Stimulated activated CD4-positive, alpha-beta T cell treated with anti-CD3 and anti-CD28 coated beads, TNF-alpha, amount 100 ng/mL, for 4 hours (primary cell): ENCODE measurements at places on chromosomes 12 and 14.

DNA sequence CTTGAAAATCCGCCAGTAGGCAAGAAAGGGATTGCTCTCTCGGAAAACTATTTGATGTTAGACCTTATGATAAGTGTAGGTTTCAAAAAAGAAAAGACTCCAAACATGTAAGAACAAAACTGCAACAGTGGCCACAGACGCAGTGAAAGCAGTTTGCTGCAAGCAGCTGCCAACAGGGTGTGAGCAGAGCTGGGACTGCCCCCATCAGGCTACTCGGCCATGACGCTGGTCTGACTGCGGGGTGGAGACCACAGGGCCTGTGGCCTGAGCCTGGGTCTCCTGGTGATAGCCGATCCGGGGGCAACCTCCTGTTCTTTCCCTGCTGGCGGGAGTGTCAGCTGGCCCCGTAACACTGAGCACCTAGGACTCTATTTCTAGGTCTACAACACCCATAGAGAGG lies 63.2 kb downstream of the AMN start:
- no peak for DNase-seq

- no peak for DNase-seq
Measured at GRCh38 chr12:109286652-109287051, 22.4 kb downstream of the FOXN4 start.

DNA sequence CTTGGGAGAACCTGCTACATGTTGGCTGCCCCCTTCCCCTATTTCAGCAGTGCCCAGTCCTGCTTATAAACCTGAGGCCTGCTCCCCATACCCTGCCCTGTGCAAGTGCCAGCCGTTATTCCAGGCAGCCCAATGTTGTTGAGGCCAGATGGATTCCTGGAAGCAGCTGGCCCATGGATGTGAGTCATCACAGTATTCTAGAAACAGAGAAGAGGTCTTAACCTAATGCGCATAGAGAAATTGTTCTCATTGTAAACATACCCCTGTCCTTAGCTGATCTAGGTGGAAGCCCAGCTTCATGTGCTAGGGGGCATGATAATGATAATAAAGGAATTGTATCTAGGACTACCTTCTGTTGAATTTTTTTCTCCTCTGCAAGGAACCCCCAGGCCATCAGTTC lies 69.7 kb downstream of the TSPAN11 start:
- no peak for DNase-seq

GRCh38 chr14:103485504-103485903 lies 37.1 kb downstream of the CKB start:
- DNase-seq, result no peak

GRCh38 chr14:81348061-81348460 lies 52.1 kb downstream of the STON2 start:
- DNase-seq, result no peak

DNA sequence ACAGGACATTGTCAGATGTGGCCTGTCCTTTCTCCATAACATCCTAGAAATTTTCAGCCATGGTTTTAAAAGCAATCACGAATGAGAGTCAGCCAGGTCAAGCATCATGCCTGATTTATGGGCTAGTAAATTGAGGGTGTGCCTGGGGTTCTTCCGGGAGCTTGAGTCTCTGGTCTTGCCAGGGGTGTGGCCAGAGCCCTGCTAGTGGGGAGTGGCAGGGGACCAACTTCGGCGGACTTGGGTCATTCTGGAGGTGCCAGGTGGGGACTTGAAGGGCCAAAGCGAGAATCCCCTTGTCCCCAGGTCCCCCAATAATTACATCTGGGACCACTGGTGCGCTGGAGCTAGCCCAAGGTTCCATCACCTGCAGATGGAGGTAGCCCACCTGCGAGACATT lies 5.7 kb downstream of the OTUB2 start:
- DNase-seq, result no peak

DNA sequence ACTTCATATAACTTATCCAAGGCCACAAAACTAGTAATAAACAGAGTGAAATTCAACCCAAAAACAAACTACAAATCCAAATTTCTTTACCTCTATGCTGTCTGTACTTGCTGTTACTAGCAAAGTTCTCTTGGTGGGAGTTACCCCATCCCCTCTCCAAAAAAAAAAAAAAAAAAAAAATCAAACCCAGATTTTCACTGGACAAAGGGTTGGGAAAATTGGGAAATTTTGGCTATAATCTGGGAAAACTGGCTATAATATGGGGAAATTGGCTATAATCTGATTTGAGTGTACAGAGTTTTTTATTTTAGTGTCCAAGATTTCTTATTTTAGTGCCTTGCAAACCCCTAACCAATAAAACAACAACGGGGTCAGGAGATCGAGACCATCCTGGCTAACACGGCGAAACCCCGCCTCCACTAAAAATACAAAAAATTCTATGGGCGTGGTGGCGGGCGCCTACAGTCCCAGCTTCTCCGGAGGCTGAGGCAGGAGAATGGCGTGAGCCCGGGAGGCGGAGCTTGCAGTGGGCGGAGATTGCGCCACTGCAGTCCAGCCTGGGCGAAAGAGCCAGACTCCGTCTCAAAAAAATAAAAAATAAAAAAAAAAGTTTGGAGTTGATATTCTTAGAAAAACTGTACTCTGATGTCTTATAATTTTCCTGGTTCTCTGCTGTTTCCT lies 148.4 kb downstream of the CHST11 start:
- DNase-seq, result no peak

DNA sequence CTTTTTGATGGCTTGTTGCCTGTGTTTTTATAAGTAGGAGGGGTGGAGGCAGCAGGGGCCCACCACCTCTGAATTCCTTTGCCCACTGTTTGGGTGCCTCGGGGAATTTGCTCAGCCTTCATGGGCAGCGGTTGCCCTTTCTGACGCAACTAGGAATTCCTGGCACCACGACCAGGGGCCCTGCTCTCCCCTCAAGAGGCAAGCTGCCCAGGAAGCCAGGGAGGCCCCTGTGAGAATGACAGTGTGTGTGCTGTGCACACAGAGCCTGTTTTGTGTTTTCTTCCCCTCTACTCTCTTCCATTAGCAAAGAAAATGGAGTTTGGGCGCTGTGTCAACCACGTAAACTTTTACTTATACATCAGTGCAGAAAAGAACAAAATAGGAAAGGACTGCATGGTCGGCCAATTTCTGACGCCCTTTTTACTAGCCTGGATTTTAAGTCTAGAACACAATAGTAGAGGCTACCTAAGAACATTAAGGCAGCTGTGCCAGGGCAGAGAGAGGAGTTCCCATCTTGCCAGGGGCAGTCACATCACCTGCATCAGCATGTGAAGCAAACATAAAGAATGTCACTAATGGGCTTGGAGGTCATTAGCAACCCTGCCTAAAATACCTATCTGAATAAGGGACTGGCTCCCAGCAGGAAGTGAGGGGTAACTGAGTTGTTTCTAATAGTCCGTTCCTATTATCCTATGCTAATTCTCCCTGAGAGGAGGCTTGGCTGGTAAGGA lies 17.9 kb upstream of the PTGR2 start:
- no peak for DNase-seq

DNA sequence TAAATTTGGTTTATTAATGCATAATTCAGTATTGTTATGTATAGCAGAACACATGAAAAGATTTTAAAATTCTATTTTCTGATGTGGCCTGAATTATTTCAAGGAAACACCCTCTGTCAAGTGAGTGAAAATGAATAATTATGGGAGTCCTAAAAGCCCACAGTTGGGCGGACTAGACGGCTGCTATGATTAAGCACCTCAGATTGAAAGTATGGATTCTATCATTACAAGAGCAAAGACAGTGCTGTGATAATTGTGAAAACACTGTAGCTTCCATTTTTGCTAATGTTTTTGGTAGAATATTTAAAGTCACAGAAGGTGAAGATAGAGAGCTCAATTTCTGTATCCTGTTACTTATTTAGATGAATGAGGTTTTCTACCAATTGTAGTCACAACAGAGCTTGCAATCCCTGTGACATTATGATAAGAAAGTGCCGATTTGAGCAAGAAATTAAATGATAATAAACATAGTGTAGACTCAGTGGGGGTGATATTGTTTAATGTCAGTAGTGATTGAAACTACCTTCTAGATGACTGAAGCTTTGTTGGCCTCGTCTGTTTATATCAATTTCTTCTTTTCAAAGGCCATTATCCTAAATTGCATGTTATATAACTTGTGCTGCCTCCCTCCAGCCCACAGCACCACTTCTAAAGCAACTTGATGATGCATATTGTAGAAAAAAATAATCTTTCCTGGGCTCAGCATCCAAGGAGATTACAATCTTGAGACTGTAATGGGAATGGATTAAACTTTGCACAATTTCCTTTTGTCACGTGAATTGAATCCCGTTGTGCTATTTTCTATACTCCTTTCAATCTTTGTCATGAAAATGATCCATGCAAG lies 359.8 kb downstream of the BTG1 start:
- DNase-seq, result no peak

- DNase-seq, result no peak
Measured at GRCh38 chr14:69327507-69327906, 67.5 kb downstream of the GALNT16 start.

DNA sequence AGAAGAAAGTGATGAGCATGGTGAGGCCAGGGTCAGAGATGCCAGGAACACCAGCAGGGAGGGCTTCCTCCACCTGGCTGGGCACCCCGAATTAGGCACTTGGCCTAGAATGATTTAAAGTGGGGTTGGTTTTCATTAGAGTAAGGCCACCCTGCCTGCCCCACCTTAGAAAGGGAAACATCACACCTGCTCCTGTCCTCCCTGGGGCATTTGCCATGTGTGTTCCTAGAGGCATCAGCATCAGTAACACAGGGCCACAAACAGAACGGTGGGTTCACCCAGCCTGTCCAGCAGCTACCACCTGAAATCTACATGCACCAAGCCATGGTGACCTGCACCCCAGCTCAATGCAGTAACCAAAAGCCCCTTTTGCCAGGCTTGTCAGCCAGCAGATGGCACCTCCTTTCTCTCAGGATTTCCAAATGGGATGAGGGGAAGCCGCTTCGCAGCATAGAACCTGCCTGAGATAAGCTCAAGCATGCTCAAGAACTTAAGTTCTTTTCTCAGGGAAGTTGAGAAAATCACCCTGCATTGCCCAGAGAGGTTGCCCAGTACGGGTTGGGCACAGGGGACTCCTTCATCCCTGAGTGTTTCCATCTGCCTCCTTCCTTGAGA lies 338.8 kb downstream of the DPF3 start:
- no peak for DNase-seq

DNA sequence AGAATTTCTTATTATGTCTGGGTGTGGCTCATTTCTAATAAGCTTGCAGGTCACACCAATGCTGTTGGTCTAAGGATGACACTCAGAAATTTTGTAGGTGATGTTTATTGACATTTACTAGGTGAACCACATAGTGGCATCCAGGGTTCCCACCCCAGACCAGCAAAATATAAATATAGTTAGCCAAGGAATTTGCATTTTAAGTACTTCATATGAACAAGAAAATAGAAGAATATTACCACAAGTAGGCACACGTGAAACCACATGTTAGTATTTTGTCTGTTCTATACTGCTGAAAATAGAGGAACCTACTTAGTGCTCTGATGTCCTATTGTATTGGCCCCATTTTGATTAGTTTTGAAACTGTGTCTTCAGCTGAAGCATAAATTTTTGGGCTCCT lies 71.1 kb downstream of the USP15 start:
- DNase-seq, result no peak

- no peak for DNase-seq
Measured at GRCh38 chr14:103692159-103692558, 23.1 kb downstream of the XRCC3 start.

DNA sequence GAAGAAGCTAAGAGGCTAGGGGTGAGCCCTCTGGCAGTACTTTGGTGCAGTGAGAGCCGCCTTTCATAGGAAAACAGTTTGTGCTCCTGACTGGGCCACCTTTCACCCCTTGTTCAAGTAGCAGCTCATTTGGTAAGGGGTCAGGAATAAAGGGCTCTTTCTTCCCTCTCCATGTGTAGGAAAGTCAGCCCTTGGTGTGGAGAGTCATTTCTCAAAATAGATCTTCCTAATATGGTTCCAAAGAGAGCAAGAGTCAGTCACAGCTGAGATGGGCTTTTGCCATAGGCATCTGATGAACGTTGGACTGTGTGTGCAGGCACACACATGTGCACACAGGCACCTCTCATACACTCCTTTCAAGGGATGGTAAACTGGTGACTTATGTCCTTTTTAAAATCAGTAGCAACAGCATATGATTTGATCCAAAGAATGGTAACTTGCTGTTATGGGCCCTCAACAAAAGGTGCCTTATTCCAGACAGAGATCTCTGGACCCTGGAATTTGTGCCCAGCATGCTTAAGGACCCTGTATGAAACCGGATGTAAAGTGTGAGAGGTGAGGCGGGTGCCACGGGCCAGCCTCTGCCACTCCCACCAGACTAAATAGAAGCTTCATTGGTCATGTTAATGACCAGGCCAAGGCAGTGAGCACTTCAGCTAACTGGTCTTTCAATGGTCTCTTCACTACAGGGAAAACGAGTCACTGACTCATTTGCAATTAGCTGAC lies 16.7 kb upstream of the RIC8B start:
- DNase-seq, result no peak

- DNase-seq, result no peak
Measured at GRCh38 chr14:85595981-85596380, 66.0 kb downstream of the FLRT2 start.

DNA sequence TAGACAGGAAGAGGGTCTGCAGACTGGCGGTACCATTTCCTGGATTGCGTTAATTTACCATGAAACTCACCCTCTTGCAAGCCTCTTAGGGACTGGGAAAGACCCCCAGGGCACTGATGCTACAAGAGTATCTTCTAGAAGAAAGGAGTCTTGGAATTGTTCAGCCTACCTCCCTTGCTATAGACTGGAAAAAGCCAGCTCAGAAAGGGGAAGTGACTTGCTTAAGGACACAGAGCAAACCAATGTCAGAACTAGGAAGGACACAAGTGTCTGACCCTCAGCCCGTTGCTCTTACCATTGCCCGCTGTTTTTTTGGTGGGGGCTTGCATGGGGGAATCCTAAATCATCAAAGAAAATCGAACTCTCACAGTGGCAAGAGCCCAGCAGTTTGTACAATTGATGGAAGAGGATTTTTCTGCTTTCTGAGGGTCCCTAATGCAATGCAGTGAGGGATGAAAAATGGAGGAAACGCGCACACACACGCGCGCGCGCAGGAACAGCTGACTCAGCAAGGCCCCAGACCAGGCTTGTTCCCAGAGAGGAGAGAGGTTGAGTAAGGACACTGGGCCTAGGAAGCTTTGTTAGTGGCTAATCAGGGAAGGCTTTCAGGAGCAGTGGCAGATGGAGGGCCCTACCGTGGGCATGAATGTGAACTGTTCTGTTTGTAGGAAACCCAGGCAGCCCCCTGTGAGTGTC lies 50.9 kb downstream of the RIN3 start:
- no peak for DNase-seq

DNA sequence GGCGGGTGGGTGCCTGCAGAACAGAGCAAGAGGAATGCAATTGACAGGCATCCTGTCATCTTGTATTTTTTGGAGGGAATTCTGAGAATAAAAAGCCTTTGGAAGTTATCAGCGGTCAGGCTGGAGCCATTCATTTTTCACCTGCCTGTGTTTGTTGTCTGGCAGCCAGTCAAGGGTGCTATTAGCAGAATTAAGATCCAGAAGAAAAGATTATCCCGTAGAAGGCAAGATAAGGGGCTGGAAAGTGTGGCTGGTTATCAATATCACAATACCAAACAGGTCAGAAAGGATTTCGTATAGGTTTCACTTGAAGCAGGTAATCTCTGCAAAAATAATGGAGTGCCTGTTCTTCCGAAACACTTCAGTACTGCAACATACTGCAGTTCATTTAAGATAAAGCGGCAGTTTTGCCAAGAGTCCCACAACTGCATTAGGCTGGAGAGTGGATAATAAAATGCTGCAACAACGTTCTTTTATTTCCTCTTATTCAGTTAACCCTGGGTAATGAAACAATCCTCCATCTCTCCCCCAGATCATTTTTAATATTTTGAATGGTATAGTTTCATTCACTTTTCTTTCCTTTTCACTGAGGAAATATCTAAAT lies 171.2 kb upstream of the CDKN3 start:
- no peak for DNase-seq
